Stimulated activated CD8-positive, alpha-beta memory T cell treated with anti-CD3 and anti-CD28 coated beads, Interleukin-4, amount 100 ng/mL, for 1 hour (primary cell): ENCODE measurements at places on chromosomes 13 and 19.

- DNase-seq: no peak
These were observed 7.7 kb downstream of the KASH5 start for GRCh38 chr19:49395581-49396407.

DNA sequence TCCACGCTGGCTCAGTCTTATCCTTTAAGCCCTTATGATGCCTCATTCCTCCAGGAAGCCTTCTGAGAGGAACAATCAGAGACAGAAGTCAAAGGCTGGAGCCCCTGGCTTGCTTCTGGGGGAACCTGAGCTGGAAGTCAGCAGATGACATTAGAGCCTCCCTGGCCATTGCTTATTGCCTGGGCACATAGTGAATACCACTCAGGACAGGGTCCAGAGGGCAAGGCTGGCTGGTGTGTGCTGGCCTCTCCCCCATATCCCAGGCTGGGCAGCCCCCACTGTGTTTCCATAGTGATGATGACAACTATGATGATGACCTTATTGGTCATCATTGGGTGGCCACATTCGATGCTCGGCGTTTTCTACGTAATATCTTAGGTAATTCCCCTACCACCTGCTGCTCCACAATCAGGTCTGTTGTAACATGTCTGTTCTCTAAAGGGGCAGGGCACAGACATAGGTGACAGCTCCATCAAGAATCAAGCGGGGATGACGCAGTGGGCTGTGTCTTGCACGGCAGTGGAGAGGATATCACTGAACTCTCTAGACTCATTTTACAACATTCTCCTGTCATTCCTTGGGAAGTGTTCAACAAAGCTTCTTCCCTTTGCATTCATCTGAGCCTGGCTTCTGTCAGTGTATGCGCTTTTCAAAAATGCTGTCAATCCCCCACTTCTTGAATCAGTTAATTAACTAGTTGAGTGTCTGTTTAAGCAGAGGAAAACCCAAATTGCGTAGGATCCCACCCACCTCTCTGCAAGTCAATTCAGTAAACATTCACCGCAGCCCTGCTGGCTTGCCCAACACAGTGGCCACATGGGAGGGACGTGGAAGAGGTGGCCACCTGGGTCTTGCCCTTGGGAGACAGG is 89.4 kb upstream of the TSHZ3 start:
- no peak for DNase-seq

DNA sequence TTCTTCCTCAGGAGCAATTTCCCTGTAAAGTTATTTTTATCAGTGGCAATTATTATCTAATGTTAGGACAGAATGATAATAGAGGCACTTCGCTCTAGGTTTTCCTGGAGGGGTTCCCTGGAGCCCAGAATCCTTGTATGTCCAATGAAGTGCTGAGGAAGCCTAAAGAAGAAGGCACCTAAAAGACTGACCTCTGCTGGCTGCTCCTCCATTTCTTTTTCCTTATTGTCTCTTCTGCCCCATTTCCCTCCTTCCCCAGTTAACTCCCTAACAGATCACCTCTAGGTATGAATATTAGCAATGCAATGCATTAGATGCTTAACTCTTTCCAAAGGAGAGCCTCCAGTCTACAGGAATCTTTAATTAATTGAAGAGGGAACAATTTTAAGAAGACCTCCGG is 985.4 kb downstream of the DIAPH3 start:
- DNase-seq: no peak

- no peak for DNase-seq
These were observed 30.8 kb downstream of the TMED1 start for GRCh38 chr19:10805065-10805757.

DNA sequence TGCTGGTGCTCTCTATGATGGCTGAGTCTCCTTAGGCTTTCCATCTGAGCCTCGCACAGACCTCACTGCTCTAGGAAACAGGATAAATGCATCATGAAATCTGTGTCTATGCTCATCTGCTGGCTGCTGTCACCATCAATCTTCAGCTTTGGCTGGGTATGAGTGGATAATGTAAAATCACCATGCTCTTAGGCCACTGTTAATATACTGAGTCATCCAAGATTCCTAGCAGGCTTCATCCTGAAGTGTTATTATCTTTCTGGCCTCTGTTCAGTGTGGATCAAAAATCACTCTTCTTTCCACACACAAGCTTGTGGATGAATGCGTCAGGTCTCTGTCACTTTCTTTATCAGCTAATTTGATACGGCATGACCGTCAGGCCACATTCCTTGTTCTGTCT is 317.4 kb downstream of the NALCN start:
- DNase-seq: no peak

DNA sequence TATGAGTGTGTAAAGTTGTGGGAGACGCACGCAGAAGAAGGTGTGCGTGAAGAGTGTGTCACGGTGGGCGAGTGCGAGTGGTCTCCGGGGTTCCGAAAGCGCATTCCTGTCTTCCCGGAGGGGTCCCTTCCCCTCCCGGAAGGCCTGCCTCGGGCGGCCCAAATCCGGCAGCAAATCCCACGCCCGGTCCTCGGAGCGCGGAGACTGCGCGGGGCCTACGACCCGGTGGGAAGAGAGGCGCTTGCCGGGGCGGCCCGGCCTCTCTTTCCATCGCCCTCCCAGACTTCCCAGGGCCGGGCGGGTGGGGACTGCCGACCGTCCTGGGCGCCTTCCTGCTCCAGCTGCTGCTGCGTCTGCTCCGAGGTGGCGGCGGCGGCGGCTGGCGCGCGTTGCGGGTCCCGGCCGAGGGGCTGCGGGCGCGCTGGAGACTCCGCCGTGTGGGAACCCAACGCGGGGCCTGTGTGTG is 2.1 kb downstream of the ZIC5 start:
- no peak for DNase-seq

DNA sequence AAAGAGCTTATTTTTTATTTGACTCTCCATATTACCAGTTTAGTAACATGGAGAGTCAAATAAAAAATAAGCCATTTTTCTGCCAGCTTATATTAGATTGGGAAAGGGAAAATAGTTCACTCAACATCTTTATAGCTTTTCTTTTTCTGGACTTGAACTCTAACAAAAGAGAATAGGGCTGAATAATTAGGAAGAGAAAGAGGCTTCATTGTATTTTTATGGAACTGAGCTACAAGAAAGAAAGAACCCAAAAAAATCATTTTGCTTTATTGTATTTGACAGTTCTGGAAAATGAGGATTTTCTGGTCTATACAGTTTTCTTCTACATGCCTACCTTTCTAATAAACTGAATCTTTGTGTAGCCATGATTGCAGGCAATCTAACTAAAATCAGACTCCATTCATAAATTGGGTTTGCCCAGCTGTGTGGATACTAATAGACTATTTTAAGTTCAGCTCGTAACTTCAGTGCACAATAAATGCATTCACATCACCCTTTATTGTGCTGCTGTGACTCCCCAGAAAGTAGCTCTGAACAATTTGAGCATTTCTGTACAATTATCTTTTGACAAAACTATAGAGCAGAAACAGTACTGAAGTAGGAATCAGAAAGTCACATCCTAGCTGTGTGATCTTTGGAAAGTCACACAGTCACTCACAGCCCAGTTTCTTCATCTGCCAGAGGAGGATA is 115.3 kb downstream of the STOML3 start:
- DNase-seq: no peak

DNA sequence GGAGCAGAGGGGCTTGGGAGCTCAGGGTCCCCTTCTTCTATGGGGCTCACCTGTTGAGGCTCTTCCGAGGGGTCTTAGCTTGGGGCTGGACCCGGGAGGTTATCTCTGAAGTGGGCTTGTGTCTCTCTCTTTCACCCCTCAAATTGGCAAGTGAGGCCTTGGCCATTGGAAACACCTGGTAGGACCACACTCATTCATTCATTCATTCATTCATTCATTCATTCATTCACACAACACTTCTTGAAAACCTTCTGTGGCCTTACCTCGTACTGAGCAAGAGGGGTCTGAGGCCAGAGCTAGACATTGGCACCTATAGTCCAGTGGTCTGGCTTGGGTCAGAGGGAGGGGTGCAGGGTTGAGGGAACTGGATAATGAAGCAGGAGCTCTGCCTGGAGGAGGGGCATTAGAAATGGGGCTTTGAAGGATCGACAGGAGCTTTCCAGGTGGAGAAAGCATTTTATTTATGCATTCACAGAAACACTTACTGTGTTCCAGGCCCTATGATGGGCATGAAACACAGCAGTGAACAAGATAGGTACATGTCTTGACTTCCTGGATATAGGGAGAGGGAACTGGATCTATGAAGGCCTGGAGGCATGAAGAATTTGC is 5.5 kb downstream of the CELF5 start:
- no peak for DNase-seq

DNA sequence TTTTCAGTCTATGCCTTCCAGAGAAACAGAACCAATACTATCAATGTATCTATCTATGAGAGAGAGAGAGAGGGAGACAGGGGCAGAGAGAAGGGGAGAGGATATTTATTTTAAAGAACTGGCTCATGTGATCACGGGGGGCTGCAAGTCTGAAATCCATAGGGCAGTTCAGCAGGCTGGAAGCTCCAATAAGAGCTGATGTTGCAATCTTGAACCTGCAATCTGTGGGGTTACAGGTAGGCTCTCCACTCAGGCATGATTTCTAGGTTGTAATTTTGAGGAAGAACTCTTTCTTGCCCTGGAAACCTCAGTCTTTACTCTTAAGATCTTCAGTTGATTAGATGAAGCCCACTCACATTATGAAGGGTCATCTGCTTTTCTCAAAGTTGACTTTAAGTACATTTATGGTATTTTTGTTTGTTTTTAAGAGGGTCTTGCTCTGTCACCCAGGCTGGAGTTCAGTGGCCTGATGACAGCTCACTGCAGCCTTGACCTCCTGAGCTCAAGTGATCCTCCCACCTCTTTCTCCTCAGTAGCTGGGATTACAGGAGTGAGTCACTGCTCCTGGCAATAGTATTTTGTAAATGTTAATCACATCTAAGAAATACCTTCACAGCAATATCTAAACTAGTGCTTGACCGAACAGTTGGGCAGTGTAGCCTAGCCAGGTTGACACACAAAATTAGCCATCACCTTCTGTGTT is 376.4 kb downstream of the FGF9 start:
- DNase-seq: no peak

GRCh38 chr13:110232142-110232541 is 74.8 kb downstream of the COL4A1 start:
- no peak for DNase-seq

DNA sequence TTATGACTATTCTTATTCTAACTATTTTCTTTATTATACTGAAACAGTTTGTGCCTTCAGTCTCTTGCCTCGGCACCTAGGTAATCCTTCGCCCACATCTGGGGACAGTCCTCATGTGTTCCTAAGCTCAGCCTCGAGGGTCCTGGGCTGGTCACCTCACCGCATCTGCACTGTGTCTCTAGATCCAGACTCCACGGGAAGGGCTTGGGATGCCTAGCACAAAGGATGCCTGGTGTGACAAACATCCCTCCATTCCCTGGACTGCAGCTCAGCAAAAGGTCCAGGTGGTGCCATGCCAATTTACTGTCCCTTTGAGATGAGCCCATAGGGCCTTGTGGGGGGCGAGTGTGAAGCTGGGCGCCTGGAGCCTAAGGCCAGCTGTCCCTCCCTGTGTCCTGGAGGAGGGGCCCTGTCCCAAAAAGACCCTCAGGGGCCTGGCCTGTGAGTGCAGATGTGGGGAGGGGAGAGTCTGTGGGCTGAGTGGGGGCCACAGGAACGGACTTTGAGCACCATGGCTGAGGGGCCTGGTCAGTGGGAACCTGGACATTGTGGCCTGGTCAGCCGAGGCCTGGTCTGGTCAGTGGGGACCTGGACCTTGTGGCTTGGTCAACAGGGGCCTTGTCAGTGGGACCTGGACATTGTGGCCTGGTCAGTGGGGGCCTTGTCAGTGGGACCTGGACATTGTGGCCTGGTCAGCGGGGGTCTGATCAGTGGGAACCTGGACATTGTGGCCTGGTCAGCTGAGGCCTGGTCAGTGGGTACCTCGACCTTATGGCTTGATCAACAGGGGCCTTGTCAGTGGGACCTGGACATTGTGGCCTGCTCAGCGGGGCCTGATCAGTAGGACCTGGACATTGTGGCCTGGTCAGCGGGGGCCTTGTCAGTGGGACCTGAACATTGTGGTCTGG is 45.1 kb upstream of the TPM4 start:
- DNase-seq: no peak

GRCh38 chr19:38351865-38352395 is 16.3 kb downstream of the CATSPERG start:
- no peak for DNase-seq

- no peak for DNase-seq
These were observed 19.0 kb downstream of the AKT2 start for GRCh38 chr19:40266119-40266518.

DNA sequence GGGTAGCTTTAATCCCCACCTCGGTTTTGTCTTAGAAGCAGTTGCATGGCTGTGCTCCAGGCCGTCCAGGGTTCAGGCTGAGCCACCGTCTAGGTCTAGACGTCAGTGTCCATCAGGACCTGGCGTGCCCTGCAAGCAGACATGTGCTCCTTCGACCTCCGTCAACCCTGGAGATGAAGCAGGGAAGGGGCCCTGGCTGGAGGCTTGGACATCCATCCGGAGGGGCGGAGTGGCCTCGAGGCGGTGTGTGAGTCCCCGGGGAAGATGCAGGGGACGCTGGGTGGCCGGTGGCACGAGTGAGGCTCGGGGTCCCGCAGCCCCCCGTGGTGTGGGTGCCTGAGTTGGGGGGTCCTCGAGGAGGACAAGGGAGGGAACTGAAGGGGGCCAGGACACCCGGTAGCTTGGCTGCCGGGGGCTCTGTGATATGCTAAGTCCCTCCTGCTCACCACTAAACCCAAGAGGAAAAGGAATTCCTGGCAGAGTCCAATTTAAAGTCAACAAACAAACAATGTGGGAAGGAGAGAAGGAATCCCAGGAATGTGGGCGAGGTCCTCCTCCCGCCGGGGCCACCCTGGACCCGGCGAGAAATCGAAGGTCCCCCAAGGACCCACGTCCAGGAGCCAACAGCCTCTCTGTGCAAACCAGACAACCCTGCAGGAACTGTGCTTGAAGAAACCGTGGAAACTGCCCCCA is 14.9 kb upstream of the PTBP1 start:
- DNase-seq: no peak

- no peak for DNase-seq
These were observed 238.2 kb downstream of the LIG4 start for GRCh38 chr13:107977071-107977574.

- DNase-seq: no peak
These were observed 1.5 kb downstream of the ZNF101 start for GRCh38 chr19:19670070-19670551.

GRCh38 chr13:35961002-35961401 is 170.2 kb downstream of the DCLK1 start:
- no peak for DNase-seq

- no peak for DNase-seq
These were observed 14.0 kb downstream of the ZC3H4 start for GRCh38 chr19:47099576-47100050.

GRCh38 chr13:43319617-43320444 is 296.4 kb downstream of the DNAJC15 start:
- DNase-seq: no peak

DNA sequence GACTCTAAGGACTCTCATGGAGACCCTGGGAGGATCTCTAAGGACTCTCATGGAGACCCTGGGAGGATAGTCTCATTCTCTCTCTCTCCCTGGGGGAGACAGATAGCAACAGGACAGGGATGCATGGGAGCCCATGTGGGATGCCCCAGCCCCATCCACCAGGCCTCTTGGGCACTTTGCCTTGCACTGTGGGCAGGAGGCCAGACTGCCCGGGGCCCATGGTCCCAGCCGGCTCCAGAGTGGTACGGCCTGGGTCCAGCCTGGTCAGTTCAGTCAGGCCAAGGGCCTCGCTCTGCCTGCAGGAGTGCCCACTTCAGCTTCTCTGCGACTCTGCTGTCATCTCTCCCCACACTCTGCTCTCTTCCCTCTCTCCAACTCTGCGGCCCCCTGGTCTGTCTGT is 48.6 kb upstream of the SHKBP1 start:
- DNase-seq: no peak
